ENCODE measurements at places on chromosomes 12 and 14.

GRCh38 chr12:130796985-130797686, 41.9 kb downstream of the STX2 start:
- no peak for DNase-seq

DNA sequence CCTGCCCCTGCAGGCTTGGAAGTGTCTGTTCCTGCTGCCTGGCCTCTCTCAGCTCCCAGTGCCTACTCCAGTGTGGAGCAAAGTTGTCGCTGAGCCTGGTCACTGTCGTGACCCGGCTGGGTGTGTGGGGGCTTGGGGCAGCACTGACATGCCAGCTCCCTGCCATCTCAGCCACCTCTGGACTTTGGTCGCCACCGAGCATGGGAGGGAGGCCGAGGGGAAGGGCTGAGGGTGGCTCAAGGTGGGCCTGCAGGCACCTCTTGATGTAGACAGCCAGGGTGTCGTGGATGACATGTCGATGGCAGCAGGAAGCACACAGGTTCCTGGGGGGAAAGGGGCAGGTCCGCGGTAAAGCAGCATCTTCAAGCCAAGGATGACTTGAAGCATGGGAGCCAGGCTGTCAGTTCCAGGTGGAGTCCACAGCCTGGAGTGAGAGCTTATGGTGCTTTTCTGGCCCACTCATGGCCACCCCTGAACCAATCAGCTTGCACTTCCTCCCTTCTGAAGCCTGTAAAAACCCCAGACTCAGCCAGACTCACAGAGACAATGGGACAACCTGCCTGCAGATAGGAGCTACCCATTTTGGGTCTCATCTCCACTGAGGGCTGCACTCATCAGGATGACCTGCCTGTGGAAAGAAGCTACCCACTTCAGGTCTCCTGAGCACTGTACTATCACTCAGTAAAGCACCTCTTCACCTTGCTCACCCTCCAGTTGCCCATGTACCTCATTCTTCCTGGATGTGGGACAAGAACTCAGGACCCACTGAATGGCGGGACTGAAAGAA, 210.1 kb downstream of the MON2 start:
- no peak for DNase-seq

DNA sequence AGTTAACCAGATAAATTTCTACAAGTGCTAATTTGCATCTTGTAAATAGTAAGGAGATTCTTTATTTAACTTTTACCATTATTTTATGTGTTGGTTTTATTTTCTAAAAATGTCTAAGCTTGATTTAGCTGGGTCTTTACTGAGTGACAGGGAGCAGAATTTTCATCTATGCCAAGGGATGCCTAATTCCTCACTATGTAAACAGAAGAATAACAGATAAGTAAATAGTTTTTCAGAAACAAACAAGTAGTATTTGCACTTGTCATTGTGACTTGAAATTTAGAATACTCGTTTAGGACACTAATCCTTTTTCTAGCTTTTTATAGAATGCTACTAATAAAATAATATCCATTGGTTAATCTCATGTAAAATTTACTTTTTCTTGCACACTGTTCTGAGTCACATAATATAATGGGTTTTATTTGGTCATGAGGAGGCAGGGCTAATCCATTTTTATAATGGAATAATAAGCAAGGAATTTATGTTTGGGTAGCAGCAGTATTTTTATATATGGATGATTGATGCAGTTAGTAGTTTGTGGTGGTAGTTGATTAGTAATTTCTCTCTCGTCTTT, 746.5 kb downstream of the SLC6A15 start:
- DNase-seq = no peak

DNA sequence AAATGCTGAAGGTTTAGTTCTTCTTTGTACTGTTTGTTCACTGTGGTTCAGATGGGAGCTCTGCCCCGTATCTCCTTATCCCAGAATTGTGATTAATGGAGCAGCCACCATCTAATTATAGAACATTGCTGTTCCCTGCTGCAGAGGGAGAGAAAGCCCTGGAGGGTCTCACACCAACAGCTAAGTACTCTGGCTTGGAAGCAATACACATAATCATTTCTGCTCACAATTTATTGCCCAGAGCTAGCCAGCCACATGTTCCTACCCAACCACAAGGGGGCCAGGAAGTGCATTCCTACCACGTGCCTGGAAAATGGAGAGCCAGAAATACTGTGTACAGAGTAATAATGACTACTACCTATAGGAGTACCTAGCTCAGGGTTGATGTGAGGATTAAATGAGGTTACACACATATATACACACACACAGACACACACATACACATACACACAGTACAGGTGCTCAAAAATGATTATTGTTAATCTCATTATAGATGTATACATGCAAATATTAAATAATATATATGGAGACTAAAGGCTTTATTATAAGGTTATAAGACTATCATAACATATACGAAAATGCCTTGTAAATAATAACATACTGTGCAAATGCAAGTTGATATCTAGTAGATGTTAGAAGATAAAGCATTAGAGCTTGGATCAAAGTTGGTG, 22.3 kb downstream of the MSRB3 start:
- DNase-seq = no peak

DNA sequence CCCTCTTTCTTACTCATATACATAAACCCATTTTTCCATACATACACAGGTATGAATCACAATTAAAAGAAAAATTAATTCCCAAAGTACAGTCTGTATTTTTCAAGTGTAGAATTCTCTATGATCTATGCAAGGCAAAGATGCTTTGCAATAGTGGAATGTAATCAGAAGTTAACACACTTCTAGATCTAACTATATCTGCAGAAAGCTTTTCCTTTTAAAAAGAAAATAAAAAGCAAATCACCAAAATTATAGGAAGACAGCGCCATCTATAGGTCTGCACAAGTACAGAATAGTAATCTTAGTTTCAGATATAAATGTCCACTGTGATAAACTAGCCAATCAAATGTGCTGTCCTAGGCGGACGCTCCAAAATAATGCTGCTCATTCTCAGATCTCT, 22.0 kb downstream of the SLC25A21 start:
- DNase-seq = no peak

- no peak for DNase-seq
Measured at GRCh38 chr12:52035926-52036325, 15.3 kb upstream of the NR4A1 start.

DNA sequence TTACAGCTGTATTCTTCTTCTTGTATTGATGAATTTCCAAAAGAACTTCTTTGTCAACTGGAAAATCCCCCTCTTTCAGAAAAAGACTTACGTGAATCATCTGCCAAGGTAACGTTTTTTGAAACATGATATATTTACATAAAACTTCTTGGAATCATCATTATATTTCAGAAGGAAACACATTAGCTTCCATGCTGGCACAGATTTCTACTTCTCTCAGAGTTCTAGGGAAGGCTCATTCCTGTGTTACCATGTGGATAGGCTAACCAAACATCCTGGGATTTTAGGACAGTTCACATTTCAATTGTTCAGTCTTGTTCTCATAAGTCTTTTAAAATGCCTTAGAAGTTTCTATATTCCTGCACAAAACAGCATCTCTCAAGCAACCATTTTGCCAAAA, 120.3 kb upstream of the NEDD1 start:
- DNase-seq = no peak

- DNase-seq = no peak
Measured at GRCh38 chr12:112468046-112468445, 49.3 kb downstream of the PTPN11 start.

DNA sequence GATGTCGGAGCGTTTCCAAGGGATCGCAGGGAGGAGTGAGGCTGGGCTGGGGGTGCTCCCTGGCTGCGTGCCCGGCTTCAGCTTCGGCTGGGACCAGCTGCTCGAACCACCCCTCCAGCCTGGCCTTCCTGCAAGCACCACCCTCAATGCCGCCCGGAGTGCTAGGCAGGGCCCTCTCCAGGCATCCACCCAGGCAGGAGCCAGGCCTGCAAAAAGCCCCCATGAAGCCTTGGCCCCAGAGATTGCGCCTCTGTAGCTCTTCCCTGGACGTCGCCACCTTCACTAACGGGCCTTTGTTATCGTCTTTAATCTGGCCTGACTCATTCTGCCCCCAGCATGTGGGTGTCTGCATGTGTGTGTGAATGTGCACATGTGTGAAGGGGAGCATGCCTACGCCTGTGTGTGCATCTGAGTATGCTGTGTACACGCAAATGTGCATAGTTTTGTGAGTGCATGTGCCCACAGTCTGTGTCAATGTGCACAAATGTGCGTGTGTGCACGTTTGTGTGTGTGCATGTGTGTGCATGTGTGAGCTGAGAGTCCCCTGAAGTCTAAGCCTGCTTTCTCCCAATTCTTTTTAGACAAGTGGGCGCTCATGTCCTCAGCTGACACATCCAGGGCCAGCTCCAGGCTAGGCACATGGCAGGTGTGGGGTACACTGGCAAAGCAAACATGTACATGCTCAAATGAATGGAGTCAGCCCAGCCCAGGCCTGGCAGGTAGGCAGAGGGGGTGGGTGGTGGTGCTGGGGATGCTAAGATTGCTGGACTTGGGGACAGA, 195.4 kb upstream of the C14orf180 start:
- peak; percentile 7 for DNase-seq

DNA sequence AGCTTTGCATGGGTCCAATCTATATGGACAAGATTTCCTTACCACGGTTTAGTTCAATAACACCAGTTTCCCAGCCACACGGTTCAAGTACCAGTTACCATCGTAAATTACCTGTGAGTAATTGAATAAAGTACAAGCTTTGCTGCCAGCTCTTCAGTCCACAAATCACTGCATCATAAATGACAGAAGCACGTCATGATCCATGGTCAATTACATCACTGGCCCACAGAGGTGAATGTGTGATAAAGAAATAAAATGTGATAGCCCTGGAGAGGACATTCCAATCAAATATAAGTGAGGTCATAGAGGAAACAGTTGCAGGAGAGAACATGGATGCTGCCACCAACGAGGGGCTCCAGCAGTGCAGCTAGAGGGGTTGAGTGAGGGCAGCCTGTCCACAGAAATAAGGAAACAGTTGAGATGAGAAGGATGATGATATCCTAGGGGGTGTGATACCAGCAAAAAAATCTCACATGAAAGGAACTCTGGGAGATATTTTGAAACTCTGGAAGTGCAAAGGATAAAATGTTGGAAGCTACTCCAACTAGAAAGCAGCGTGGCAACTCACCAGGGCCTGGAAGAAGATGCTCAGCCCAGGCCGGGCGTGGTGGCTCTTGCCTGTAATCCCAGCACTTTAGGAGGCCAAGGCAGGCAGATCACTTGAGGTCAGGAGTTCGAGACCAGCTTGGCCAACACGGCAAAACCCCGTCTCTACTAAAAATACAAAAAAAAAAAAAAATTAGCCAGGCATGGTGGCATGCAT, 5.8 kb upstream of the DYNC1H1 start:
- no peak for DNase-seq

GRCh38 chr12:64608901-64609535, 1.3 kb upstream of the RASSF3 start:
- DNase-seq = no peak

DNA sequence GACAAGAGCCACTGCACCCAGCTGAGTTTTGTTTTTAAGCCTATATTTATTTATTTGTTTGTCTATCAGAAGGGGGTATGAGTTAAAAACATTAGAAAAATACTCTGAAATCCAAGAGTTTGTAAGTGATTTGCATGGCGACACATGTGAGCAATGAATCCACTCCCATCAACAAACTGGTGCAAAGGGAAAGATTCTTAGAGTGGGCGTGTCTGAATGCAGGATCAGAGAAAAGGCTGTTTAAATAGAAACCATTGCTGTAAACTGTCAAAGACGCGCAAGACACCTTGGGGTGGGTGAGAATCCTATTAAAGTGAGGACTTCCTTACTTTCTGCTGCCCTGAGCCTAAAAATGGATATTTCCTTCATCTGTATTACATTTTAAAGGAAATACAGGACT, 51.9 kb downstream of the ZFYVE26 start:
- DNase-seq = no peak

GRCh38 chr12:2052826-2053678, at the start of gene CACNA1C:
Gene CACNA1C, plus strand, starts transcription at chr12:2052987. Its CDS starts 576 bp downstream, at chr12:2053563.
- DNase-seq = no peak

DNA sequence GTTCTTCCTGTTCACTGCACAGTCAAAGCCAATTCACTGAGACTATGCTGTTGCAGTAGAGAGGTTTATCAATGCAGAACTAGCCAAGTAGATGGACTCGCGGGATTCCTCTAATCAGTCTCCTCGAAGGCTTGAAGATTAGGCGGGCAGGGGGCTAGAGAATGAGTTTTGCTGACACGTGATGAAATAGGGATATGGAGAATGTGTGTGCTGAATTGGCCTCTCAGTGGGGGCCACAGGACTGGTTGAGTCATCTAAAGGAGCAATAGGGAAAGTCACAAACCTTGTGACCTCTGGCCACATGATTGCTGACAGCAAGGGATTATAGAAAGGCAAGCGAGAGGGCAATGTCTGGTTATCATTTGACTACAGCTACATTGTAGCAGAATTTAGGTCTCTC, 12.7 kb downstream of the MIPOL1 start:
- no peak for DNase-seq

- DNase-seq = peak; percentile 15
Measured at GRCh38 chr12:26340649-26341048, 145.3 kb downstream of the SSPN start.

GRCh38 chr12:21837847-21838246, 63.3 kb upstream of the KCNJ8 start:
- no peak for DNase-seq

GRCh38 chr14:27211741-27212140, 613.9 kb upstream of the NOVA1 start:
- DNase-seq = no peak

GRCh38 chr12:71994715-71995114, 56.1 kb downstream of the TPH2 start:
- DNase-seq = no peak

DNA sequence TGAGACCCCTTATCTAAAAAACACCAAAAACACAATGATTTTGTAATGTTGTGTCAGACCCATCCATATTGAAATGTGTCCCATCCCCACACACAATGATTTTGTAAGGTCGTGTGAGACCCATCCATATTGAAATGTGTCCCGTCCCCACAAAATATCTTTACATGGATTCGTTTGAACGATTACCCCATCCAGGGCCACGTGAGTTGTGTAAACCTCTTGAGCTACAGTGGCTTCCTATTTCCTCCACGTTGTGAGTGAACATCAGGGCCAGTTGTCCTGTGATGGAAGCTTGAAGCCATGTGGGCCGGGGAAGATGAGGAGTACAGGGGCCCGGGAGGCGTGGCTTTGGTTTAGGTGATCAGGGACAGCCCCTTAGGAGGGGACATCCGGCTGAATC, 27.0 kb upstream of the ULK1 start:
- DNase-seq = no peak

- DNase-seq = no peak
Measured at GRCh38 chr12:43662736-43663135, 95.9 kb downstream of the PUS7L start.

GRCh38 chr14:101502761-101503392, 58.4 kb upstream of the DIO3 start:
- no peak for DNase-seq

- DNase-seq = no peak
Measured at GRCh38 chr12:94756789-94757188, 106.4 kb upstream of the TMCC3 start.

DNA sequence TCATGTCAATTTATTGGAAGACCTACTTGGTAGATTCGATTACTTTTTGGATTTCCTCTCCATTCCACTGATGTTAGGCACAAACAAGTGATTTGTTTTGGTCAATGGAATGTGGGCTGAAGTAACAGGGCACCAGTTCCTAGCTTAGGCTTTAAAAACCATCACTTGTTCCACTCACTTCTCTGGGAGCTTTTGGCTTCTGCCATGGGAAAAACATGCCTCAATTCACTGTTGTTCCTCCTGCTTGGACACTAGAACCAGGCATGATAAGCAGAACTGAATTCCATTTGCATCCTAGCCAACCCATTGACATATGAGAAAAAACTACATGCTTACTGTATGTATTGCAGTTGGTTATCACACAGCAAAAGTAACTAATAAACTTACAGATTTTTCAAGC, 47.8 kb downstream of the LLPH start:
- no peak for DNase-seq

Measured in ascending aorta (tissue), 2 donors.